ENCODE measurements at places on chromosomes 16 and 17.

GRCh38 chr16:86012221-86012620 is 113.3 kb downstream of the IRF8 start:
- DNase-seq: no peak

- DNase-seq: no peak
Measured at GRCh38 chr16:19348125-19348524, 62.6 kb downstream of the CLEC19A start.

DNA sequence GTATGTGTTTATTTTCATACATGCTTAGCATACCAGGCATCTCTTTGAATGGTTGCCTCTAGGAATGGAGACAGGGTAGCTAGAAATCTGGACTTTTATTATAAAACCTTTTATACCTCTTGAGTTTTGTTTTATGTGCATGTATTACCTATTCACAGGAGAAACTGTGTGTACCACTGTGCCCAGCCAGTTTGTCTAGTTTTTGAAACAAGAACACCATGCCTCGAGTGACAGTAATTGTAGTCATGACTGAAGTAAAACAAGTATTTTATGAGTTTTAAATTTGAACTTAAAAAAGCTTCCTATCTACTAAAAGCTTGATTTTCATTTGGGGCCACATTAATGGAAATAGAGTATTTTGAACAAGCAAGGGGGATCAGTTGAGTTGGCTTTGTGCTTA is 57.4 kb downstream of the SNTB2 start:
- DNase-seq: no peak

DNA sequence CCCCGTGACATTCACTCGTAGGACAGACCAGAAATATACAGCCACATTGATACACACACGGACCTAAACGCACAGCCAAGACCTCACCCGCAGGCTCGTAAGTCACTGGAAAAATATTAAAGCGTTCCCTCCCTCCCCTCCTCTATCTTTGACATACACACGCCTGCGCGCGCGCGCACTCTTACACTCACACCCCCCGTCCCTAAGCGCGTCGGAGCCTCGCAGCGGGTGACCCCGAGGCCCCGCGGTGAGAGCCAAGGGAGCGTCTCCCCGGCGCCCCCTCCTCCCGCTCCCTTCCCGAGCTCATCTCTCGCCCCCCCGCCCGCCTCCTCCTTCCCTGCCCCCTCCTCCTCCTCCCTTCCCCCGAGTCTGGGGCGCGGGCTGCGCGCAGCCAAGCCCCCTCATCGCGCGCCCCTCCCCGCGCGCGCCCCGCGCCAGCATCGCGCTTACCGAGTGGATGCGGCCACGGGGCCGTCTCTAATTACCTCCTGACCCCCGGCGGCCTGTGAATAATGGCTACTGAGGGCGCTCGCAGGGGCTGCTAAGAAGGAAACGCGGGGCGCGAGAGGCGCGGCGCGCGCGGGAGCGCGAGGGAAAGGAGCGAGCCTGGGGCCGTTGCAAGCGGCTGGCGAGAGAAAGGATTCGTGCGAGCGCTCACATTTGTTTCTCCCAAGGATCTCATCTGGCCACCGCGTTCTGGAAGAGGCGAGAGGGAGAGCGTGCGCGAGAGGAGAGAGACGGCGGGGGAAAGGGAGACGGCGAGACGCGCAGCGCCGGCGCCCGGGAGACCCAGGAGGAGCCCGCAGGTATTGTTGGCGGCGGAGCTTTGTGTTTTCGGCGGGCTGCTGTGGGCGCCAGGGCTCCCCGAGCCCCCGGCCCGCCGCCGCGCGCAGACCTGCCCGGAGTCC is 42.4 kb downstream of the RAI1 start:
- no peak for DNase-seq

DNA sequence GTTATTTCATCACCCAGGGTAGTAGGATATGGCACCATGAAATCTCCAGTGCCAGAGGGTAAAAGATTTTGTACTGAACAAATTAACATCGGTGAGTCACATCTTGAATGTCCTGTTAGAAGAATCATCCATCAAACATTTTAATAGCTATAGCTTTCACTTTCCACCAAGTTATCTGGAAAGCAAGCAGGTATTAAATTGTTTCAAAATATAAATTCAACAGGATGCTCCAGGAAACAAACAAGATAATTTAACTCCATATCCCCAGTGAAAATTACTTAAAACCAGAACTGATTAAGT is 2.4 kb downstream of the VEZF1 start:
- no peak for DNase-seq

GRCh38 chr17:68403122-68403521 is 54.2 kb downstream of the WIPI1 start:
- no peak for DNase-seq

DNA sequence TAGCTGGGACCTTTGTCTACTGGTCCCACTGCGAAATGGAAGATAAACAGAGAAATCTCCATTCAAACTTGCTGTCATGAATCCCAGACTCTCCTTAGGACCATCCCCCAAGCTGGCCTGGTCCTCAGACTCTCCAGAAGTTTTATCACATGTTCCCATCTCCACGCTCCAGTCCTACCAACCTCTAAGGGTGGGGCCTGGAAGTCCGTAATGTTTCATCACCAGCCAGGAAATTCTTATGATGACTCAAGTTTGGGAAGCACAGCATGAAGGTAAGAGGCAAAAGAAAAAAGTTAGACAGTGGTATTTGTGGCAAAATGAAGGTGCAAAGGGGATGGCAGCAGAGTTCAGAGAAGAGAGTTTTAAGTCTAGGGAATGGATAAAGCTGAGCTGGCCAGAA is 52.7 kb downstream of the ZNF18 start:
- no peak for DNase-seq

DNA sequence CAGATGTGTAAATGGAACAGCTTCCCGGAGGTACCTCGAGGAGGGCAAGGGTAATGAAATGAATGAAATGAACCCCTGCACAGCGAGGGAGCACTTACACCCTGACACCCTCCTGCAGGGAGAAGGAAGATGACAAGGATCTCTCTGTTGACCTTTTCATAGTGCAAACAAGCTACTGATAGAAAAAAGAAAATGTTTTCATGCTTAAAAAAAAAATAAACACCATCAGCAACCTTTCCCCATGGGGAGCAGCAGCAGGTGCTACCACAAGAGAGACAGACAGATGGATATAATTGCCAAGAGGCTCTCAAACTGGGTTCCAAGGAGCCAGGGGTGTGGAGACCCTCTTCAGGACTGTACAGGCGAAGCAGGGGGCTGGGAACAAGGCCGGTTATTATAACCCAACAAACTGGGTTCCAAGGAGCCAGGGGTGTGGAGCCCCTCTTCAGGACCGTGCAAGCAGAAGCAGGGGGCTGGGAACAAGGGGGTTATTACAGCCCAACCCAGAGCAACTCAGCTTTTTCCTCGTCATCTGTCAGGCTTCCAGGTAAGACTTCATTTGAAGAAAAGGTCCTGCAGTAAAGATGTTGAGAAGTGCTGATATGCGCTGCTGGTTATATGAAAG is 718 bp upstream of the RPH3AL start:
- DNase-seq: no peak

- peak; percentile 5 for DNase-seq
Measured at GRCh38 chr17:16352667-16353316, 477 bp downstream of the CENPV start.

DNA sequence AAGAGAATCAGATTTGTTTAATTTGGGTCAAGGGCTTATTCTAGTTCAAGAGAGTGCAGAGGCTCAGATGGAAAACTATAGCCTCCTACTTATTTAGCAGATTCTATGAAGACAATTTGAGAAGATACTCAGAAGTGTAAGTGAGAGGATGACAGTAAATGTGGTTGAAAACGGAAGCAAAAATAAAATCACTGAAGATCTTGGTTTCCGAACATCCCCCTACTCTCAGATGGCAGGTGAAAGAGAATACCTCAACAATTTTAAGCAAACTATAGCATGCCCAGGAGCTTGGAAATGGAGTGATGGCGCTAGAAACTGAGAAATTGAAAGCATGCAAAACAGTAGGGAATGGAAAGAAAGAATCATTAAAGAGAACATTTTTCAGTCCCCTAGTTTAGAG is 705.5 kb upstream of the CDH8 start:
- no peak for DNase-seq

DNA sequence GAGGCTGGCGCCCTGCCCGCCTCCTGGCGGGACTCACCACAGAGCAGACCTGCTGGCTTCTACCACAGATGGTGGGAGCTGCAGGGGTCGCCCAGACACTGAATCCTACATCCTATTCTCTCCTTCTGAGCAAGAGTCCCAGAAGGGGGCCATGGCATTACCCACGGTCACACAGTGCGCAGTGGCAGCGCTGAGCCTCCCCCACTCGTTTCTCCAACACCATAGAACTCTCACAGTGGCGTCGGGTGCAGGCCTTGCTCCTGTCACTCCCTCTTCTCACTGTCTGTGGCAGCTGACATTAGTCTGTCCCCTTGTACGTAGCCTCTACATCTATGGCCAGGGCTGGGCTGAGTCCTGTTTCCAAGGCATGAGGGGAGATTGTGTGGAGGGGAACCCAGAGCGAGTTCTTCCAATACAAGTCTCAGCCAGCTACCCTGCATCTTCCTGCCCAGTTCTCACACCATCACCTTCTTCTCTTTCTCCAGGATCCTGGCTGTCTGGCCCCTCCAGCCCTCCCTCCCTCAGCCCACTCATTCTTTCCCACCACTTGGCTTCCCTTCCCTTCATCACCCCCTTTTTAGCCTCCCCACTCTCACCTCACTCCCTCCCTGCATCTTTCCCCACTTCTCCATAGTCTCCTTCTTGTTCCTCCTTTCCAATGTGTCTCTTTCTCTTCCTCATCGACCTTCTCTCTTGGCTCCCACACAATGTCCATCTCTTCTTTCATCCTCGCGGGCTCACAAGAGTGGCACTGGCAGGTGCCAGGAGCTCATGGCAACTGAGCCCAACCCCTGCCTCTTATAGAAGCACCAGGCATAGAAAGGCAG is 5.9 kb downstream of the UBTF start:
- no peak for DNase-seq

All from stimulated activated CD8-positive, alpha-beta memory T cell treated with anti-CD3 and anti-CD28 coated beads, Interleukin-12 subunit alpha, Interleukin-12 subunit beta, amount 100 ng/mL, for 1 hour (primary cell).